ENCODE measurements at places on chromosomes 13 and 19.
A peak's percentile ranks its signal among the peaks of the same experiment; 100 is the strongest.

DNA sequence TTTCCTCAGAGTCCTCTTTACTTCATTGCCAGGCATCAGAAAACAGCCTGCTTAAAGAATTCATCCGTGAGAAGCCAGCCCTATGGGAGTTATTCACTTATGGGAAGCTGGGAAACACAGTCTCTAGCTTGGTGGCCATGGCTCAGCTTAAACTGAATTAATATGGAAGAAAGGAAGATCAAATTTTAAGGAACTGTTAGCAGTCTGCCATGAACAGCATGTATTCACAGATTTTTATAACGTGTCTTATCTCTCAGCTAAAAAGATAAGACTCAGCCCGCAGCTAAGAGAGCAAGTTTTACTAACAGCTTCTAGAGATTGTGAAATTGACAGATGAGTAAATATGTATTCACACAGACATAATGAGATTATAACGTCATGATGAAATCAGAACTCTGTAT is 253.7 kb upstream of the RXFP2 start:
- no peak for DNase-seq

GRCh38 chr13:23609414-23609760 is 39.2 kb downstream of the TNFRSF19 start:
- no peak for DNase-seq

DNA sequence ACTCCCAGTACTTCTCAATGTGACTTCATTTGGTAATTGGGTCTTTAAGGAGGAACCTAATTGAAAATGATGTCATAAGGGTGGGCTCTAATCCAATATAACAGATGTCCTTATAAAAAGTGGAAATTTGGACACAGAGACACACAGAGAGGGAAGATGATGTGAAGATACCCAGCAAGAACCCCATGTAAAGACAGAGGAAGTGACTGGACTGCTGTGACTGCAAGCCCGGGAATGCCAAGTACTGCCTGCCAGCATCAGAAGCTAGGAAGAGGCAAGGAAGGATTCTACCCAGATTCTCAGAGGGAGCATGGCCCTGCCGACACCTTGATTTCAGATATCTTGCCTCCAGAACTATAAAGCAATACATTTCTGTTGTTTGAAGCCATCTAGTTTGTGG is 239.3 kb downstream of the KCTD12 start:
- no peak for DNase-seq

- DNase-seq, result no peak
Measured at GRCh38 chr13:93559718-93560117, 333.1 kb downstream of the GPC6 start.

DNA sequence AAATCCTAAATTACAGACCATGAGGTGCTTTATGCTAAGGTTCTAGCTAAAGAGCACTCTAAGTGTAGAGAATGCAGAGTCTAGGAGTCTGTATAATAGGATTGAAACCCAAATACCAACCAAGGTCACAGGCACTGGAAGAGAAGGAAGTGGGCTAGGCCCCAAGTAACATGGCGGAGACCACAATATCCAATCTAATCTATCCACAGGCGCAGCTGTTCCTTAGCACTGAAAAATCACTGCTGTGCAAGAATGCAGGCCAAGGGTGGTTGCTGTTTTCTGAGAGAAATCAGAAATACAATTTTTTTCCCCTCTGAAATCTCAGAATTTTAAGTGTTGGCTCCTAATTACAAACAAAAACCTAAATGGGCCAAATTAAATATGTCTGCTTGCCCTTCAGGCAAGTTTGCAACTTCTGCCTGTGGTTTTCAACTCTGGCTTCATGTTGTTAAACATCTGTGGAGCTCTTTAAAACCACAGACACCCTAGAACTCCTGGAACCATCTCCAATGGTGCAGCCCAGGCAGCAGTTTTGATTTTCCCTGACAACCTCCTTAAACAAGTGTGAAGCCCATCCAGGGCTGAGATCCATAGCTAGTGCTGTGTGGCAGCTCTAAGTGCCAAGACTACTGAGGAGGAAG is 6.1 kb downstream of the RANBP3 start:
- no peak for DNase-seq

DNA sequence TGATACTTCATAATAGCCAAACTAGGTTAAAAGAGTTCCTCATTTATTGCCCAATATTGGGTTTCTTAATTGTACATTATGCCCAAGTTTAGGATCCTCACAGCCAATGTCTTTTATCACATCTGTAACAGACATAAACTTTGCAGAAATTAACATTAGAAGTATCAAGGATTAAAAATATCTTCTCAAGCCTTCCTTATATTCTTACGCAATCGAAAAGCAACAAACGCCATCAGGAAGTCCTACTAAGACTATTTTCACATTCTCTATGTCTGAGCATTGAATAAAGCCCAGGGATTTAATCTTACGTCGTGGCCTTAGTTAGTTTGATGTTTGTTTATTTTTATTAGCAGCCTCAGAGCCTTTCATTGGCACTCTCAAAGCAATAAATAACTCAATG is 1660.4 kb upstream of the MIR17HG start:
- no peak for DNase-seq

DNA sequence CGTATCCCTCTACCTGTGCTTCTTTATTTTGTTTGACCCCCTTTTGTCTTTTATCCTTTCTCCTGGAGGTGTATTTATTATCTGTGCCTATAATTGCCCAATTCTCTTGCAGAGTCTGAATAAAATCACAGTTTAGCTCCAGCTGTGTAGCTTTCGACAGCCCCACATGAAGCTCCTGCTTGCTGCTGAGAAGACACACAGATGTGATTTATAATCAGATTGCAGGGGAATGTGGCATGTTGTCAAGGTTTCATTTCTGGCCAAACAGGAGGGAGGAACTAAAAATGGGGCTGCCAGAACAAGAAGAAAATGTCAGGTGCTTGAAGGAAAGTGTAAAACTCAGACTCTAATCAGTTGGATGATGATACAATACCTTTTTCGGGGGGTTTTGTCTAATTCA is 22.7 kb downstream of the CCNA1 start:
- no peak for DNase-seq

DNA sequence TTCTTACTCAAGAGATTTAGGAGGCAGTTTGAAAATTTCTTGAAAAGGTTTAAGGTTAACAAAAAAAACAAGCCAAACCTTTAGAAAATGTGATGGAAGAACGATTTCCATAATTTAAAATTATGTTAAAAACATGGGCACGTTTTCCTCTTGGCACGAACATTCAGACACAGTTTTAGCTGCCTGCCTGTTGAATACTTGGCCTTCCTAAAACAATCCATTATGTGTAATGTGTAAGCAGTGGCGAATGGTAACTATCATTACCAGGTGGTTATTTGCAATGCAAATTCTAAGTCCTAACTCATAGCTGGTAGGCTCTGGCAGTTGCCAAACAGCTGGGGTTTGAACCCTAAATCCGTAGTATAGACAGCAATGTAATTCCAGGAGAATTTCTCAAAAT is 1425.7 kb upstream of the SLC10A2 start:
- no peak for DNase-seq

DNA sequence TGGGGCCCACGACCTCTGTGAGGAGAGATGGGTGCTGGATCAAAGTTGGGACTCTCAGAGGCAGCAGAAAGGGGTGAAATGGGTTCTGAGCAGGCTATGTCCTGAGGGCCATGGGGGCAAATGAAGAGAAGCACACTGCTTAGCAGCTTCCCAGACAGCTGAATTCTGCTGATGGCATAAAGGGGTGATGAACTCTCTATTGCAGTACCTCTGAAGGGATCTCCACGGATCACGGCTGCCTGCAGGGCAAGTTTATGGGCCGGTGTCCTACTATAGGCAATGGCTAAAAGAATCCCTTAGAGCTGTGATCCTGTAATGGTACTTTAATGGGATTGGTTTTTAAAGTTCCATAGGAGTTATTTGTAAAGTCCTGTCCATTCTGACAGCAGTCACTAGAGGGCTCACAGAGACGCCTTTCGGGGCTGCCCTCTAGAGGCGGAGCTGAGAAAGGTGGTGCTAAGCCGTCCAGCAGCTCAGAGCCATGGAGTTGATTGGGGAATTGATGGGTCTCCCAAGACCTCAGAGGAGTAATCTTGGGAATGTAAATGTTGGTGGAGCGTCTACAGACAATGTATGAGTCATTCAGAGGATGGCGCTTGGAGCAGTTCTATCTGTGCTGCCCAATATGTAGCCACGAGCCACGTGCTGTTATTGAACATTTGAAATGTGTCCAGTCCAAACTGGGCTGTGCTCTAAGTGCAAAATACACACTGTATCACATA is 287.3 kb downstream of the COG6 start:
- peak; percentile 75 for DNase-seq

DNA sequence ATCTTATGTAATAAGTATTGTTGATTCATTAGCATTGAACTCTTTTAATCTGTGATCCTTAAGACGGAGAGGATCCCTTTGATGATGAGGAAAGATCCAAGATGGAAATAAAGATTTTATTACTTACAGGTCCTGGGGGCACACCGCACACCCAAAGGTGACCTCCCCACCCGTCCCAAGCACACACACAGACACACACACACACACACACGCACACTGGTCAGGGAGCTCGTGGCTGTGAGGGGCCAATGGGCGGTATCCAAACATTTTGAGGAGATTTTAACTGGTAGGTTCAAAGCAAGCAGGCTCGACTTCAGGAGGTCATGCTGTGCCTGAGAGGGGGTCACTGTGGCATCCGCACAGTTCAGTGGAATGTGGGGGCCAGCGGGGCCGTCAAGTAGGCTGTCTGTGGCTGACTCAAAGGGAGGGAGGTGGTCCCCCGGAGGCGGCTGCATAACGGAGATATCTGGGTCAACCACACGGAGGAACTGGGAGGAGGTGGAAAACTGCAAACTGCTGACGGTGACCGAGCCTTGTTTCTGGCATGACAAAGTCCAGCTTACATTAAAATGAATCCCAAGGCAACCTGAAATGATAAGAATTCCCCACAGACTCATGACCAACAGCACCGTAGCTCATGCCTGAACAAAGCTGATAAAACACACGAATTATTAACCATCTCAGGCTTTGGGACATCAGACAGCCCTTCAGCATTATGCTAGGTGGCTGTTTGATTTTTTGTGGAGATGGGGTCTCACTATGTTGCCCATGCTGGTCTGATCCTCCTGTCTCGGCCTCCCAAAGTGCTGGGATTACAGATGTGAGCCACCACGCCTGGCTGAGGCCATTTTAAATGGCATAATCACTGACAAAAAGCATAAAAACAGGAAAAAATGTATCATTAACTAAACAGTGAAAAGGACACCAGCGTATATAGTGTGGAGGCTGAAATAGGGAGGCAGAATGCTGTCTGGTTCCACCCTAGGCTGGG is 20.9 kb upstream of the SIGLEC11 start:
- DNase-seq, result no peak

- DNase-seq, result no peak
Measured at GRCh38 chr13:26914624-26915023, 154.0 kb upstream of the GPR12 start.

DNA sequence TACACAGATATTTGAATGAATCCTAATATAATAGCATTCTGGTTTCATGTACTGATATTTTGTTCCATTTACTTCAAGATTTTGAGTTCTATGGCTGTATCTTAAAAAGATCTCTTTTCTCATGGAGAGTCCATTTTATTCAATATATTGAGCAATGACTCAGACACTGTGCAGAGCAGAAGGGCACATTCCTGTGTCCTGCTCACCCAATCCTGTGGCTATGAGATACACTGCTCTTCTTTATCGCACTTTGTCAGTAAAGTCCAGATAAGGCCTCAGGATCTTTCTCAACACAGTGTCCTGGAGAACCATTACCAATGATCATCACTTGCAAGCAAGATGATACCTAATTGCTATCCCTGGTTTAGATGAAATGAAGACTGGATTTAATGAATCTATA is 155.0 kb downstream of the CYSLTR2 start:
- DNase-seq, result no peak

DNA sequence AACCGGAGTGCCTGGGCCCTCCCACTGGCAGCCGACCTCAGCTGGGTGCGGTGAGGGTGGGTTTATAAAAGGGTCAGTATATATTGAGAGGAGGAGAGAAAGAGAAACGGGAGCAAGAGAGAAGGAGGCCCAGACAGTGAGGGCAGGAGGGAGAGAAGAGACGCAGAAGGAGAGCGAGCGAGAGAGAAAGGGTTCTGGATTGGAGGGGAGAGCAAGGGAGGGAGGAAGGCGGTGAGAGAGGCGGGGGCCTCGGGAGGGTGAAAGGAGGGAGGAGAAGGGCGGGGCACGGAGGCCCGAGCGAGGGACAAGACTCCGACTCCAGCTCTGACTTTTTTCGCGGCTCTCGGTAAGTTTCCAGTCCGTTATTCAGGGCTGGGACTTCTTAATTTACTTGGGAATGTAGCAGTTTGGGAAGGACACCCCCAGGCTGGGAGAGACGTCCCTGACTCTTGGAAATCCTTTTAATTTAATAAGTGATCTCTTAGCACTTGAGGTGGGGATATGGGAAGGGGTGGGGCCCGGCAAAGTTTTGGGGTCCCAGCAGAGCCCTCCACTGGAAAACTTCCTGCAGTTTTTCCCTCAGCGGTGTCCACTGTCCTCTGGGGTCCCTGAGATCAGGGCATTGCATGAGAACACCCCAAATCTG is at the start of gene EMP3:
Gene EMP3, plus strand, starts transcription at position 288 of the 646 bp plus-strand sequence. CDS start 1,293 bp downstream, outside the sequence.
- DNase-seq, result peak; percentile 89

- DNase-seq, result no peak
Measured at GRCh38 chr13:30156826-30157615, 150.3 kb downstream of the KATNAL1 start.

DNA sequence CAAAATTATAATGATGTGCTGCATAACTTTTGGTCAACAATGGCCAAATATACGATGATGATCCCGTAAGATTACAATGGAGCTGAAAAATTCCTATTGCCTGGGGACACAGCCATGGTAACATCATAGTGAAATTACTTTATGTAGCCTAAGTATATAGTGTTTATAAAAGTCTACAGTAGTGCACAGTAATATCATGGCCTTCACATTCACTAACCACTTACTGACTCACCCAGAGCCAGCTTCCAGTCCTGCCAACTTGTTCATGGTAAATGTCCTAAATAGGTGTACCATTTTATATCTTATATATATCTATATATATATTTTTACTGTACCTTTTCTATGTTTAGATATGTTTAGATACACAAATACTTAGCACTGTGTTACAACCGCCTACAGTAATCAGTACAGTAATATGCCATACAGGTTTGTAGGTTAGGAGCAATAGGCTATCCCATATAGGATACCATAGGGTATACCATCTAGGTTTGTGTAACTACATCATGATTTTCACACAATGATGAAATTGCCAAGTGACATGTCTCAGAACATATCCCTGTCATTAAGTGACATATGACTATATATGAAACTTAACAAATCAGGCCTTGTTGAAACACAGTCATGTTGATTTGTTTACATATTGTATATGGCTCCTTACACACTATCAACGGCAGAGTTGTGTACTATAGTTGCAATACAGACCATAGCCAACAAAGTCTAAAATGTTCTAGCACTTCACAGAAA is 23.7 kb downstream of the DIS3 start:
- no peak for DNase-seq

GRCh38 chr19:3357992-3358688 is 8.2 kb upstream of the NFIC start:
- DNase-seq, result peak; percentile 15

GRCh38 chr19:11418549-11419506 is at the start of gene RGL3:
TSS of gene RGL3 (minus strand) at chr19:11419314. CDS start at chr19:11419278, 36 bp downstream.
- no peak for DNase-seq

- DNase-seq, result peak; percentile 78
Measured at GRCh38 chr19:38514812-38515633, 81.5 kb downstream of the RYR1 start.

All from CD4-positive, alpha-beta T cell treated with Interleukin-6 at 100 ng/mL for 8 hours (primary cell).